ENCODE measurements at places on chromosomes 13 and 19.

DNA sequence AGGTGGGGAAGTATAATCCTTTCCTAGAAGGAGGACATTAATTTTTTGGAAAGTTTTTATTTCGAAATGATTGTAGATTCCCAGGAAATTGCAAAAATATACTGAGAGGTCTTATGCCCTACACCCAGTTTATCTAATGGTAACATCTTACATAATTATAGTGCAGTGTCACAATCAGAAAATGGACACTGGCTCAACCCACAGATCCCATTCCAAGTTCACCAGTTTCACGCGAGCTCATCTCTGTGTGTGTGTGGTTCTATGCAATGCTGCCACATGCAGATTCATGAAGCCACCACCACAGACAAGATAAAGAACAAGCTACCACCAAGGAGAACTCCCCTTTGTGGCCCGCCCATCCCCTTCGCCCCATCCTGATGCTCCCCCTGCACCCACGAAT is 24.4 kb downstream of the IL17D start:
- no peak for DNase-seq

DNA sequence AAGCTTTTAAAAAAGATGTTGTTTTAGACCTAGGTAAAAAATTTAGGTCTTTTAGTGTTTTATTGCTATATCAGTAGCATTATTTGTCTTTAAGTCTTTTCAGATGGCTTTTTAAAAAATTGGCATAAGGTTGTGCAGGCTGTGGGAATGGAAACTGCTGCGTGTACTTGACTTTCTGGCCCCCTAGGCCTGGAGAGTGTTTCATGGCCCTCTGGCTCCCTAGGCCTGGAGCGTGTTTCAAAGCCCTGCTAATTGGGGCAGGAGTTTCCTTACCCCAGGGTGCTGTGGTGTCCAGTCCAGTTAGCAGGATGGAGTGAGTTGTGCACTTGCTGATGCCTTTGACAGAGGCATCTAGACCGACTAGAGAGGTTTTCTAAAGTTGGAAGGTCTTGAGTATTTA is 23.8 kb downstream of the PRAM1 start:
- no peak for DNase-seq

- no peak for DNase-seq
Observed at GRCh38 chr13:24875566-24875965, 111.6 kb downstream of the RNF17 start.

DNA sequence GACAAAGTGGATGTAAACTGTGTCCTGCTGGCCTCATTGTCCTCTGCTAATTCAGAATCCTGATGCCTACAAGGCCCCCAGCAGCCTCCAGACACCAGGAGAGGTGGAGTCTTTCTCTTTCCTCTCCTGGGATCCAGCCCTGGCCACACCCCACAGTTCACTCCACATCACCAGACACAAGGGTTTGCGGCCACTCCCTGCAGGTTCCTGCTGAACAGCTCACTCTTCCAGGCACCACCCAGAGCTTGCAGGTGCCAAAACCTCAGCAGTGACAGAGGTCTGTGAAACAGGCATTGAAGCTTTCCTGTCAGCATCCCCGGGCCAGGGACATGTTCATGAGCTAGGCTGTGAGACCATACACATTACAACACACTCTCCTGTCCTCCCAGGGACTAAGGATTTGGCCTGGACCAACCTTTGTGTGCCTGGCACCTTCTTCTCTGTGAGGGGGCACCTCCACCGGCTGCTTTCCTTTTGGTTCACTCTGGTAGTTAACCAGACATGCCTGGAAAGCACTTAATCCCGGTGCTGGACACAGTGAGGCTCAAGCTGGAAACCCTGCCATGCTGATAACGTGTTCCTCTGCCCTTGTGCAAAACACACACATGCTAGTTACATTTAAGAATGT is 11.1 kb upstream of the ATP12A start:
- no peak for DNase-seq
